ENCODE measurements at places on chromosomes 3 and 15.
A peak's percentile ranks its signal among the peaks of the same experiment; 100 is the strongest.

GRCh38 chr3:65174713-65175112 lies 486.9 kb upstream of the ADAMTS9 start:
- no peak for DNase-seq

GRCh38 chr15:89441295-89441812 lies 55.0 kb downstream of the RHCG start:
- peak; percentile 94 for DNase-seq

GRCh38 chr15:48313216-48313615 lies 18.0 kb upstream of the DUT start:
- DNase-seq = no peak

- no peak for DNase-seq
Measured at GRCh38 chr3:31934866-31935265, 46.2 kb downstream of the OSBPL10 start.

DNA sequence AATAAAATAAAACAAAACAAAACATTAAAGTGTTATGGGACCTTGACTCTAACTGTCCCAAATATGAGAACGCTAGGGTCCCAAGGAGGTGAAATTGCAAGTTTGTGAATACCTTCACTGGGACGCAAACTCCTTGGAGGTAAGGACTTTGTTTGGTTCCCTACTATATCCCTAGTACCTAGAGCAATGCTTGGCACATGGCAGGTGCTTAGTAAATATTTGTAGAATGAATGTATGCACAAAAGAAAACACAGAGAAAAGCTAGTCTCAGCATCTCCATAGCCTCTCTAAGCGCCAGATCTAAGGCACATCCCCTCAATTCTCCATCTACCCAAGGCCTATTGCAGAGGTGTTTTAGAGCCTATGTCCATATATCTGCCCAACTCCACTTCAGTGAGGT lies 30.5 kb downstream of the GPR176 start:
- no peak for DNase-seq

DNA sequence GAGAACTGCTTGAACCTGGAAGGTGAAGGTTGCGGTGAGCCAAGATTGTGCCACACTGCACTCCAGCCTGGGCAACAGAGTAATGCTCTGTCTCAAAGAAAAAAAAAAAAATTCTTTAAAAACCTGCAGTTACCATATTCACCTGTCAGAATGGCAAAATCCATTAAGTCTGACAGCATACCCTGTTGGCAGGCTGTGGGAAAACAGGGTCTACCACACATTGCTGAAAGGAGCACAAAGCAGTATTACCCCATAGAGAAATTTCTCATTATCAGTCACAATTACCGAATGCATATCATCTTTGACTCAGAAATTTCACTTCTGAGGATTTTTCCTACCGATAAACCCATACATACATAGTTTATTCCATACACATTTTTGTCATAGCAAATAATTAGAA lies 264.1 kb upstream of the SLCO3A1 start:
- no peak for DNase-seq

- no peak for DNase-seq
Measured at GRCh38 chr3:28867836-28868235, 413.0 kb upstream of the RBMS3 start.

GRCh38 chr15:85374831-85375230 lies 5.6 kb upstream of the AKAP13 start:
- no peak for DNase-seq

GRCh38 chr3:78741066-78741645 lies 1026.6 kb downstream of the ROBO1 start:
- no peak for DNase-seq

- DNase-seq = no peak
Measured at GRCh38 chr3:17115186-17115585, 230.4 kb downstream of the PLCL2 start.

GRCh38 chr15:64681424-64682024 lies 93.9 kb downstream of the RBPMS2 start:
- DNase-seq = peak; percentile 63

GRCh38 chr3:194342861-194343560 lies 8.1 kb downstream of the CPN2 start:
- no peak for DNase-seq

- DNase-seq = no peak
Measured at GRCh38 chr3:52121464-52121805, 32.8 kb downstream of the POC1A start.

- DNase-seq = peak; percentile 25
Measured at GRCh38 chr15:56261854-56262509, 18.3 kb upstream of the RFX7 start.
